ENCODE measurements at places on chromosomes 1 and 21.
A peak's percentile ranks its signal among the peaks of the same experiment; 100 is the strongest.

DNA sequence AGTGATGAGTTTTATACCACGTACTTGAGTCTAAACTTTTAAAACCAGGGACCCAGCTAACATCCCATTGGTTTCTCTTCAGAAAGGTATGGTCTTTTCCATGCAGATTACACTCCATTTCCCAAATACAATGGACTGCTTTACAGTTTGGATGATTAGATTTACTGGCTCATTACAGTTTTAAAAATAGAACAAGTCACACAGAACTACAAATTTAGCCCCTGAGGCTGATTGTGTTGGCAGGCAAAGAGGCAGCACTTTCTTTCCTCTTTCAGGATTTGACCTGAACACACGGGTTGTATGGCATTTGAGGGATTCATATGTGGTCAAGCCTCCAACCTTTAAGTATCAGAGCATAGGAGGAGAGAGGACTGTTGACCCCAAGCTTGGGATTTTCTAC lies 21.8 kb upstream of the VTCN1 start:
- peak; percentile 19 for DNase-seq

- no peak for DNase-seq
These were observed 10.3 kb downstream of the NPR1 start for GRCh38 chr1:153688736-153689328.

DNA sequence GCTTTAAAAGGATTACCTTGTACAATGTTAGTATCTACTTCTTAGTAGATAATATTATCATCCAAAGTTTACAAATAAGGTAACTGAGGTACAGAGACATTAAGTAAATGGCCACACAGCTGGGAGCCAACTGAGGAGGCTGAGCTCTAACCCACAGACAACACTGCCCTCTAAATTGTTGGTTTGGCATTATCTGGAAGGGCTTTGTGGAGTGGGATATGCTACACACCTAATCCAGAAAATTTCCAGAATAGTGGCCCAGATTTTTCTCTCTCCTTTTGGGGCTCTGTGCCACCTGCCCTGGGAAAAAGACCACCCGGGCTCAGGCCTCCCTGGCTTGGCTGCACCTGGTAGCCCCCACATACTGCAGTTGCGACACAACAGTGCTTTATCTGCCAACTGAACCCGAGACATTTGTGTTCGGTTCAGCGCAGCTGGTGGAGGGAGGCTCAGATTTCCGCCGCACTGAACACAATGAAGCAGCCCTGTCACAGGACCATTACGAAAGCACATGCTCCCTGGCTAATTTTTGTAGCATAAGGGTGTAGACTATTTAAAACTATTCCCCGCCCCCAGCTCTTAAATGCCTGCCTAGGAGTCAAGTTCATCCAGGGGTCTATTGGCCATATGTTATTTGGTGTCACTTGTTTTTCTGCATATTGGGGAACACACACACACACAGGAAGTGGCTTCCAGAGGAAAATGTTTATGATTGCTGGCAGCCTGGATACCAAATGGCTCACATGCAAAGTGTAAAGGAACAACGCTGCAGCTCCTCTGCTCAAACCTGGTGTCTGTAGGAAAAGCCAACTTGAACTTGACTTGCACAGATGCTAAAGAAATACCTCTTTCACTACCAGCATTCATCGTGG lies 92.3 kb upstream of the ESRRG start:
- DNase-seq: peak; percentile 2

DNA sequence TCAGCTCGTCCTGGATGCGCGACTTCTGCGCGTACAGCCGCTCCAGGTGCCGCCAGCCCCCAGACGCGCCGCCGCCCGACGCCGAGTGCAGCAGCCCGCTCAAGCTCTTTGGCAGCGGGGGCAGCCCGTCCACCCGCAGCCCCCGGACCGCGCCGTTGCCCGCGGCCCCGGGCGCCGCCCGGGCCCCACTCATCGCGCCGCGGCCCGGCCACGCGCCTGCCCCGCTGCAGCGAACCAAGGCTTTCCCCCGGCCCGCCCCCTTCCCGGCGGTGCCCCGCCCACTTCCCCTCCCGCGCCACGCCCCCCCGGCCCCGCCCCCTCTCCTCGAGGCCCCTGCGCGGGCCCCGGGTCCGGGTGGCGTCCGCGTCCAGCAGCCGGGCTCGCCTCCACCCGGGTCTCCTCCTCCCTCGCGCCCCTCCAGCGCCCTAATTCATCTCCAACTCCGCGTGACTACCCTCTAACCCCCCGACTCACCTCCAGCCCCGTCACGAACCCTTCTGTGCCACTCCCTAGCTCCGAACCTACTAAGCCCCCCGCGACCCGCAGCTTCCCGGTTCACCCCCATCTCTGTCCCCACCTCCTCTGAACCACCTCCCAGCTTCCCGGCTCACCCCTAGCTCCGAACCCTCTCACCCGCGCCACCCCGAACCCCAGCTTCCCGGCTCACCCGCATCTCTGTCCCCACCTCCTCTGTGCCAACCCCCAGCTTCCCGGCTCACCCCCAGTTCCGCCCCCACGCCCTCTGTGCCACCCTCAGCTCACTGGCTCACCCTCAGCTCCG lies at the start of gene FAM89A:
Gene FAM89A (minus strand): TSS at position 236 of the 781 bp plus-strand sequence. CDS start 43 bp downstream, at position 193.
- DNase-seq: peak; percentile 48

GRCh38 chr1:84700070-84700469 lies 9.8 kb upstream of the SSX2IP start:
- no peak for DNase-seq

DNA sequence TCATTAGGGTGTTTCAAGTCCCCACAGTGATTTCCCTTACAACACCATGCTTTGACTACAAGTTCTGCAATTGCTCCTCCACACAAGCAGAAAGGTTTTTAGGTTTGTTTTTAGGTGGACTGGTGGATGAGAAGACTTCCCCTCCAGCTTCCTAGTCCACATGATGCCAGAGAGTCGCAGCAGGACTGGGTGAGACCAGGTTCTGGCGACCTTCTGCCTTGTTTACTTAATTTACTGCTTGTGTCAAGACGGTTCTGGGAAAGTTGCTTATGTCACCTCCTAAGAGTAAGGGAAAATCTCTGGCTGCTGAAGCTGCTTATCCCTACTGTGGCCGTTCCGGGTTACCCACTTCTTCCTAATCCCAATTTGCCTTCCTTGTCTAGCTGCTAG lies 76.4 kb downstream of the GLUL start:
- DNase-seq: no peak

DNA sequence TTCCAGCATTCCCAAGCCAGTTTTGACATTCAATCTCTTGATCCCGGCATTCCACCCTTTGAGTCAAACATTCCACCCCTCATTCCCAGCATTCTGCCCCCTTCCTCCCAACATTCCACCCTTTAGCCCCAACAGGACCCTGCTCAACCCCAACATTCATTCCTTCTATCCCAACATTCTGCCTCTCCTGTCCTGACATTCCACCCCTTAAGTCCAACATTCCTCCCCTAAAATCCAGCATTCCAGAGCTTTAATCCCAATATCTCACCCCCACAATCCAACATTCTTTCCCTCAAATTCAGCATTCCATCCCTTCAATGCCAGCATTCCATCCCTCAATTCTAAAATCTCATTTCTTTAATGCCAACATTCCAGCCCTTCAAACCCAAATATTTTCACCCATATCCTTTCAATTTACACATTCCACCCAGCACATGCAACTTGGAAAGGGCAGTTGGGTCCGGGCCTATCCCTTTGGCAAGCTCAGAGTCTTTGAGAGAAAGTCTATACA lies 22.9 kb downstream of the DDX20 start:
- peak; percentile 90 for DNase-seq

- DNase-seq: no peak
These were observed 22.7 kb upstream of the FHAD1 start for GRCh38 chr1:15224259-15224869.

- peak; percentile 31 for DNase-seq
These were observed 13.8 kb downstream of the LYST start for GRCh38 chr1:235852887-235853286.

GRCh38 chr1:32256473-32257226 lies 5.6 kb downstream of the LCK start:
- no peak for DNase-seq

GRCh38 chr1:163842571-163842970 lies 520.8 kb downstream of the NUF2 start:
- DNase-seq: peak; percentile 68

DNA sequence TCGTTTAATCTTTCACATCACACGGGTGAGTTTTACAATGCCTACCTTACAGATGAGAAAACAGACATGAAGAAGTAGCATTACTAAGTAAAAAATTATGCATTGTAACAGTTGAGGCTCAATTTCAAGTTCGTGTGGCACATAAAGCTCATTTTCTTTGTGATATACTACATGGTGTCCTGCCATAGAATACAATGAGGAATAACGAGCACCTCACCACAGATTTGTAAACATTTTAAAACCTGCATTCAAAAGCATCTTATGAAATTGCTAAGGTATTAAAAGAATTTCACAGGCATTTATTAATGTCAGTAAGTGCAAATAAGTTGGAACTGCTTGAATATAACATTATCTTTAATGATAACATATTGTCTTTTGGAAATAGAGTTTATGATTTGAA lies 47.8 kb upstream of the DEPDC1 start:
- no peak for DNase-seq

- no peak for DNase-seq
These were observed 652.4 kb downstream of the PLPP3 start for GRCh38 chr1:55926906-55927471.

GRCh38 chr1:155873860-155874259 lies 14.5 kb downstream of the SYT11 start:
- DNase-seq: peak; percentile 42

- DNase-seq: no peak
These were observed 7.0 kb downstream of the CACNA1E start for GRCh38 chr1:181490276-181490675.

GRCh38 chr1:210489491-210489890 lies 160.8 kb downstream of the HHAT start:
- peak; percentile 13 for DNase-seq

GRCh38 chr1:211985556-211986264 lies 49.6 kb downstream of the INTS7 start:
- no peak for DNase-seq

- peak; percentile 64 for DNase-seq
These were observed 114.3 kb downstream of the GDAP2 start for GRCh38 chr1:117814856-117815797.

- no peak for DNase-seq
These were observed 35.1 kb upstream of the GRIK3 start for GRCh38 chr1:37069406-37069805.

DNA sequence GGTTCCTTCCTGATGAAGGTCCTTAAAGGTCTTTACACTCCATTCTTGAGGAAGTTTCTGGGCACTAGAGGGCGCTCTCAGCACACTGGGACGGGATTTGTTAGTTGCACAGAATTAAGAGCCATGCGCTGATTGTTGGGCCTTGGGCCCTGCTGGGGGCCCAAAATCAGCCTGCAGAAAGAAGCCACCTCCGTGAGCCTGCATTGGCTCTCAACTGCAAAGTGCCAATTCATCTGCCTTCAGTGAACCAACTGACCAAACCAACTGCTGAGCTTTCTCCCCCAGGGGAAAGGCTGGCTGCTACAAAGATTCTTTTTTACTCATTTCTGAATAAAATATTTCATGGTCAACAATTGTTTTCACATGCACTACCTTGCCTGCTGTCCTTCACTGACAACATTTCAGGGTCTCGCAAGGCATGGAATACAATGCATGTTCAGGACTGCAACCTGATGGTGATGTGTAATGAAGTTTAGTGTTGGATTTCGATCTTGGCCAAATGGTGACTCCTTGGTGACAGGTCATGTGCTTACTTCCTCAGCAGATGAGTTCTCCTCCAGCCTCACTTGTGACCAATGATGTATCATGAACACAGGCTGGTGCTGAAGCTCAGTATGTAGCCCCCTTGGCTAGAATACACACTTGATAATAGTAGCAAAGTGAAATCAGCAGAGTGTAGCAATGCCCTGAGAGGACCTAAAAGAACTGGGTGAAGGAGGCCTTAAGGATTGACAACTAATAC lies 45.7 kb upstream of the PRDX6 start:
- peak; percentile 86 for DNase-seq

GRCh38 chr1:217062586-217062985 lies 339.4 kb upstream of the ESRRG start:
- DNase-seq: no peak

Measured in EH (cell line).